ENCODE measurements at places on chromosomes 3 and 15.

DNA sequence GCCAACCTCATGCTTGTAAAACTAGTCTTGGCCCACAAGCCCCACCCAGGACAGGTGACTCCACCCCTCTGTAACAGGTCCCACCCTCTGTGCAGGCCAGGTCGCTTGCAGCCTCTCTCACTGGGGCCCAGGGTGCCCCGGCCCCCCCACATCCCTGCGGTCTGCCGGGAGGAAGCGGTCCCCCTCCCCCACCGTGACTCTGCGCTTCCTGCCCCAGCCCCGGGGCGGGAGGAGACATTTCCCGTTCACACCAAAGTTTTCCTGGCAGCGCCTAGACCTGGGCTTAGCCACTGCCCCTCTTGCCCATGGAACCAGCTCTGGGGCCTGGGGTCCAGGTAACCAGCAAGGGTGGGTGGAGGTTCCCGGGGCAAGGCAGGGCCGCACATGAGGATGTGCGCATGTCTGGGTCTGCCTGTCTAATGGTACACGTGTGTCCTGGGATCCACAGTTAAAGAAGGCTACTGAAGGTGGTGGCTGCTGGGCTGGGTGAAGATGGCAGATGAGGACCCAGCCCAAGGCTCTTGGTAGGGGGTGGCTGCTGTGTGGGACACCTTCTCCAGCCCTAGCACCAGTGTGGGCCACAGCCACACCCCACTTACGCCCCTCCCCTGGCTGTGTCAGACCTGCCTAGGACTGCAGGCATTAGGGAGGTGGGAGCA is 8.4 kb downstream of the NBEAL2 start:
- no peak for DNase-seq

DNA sequence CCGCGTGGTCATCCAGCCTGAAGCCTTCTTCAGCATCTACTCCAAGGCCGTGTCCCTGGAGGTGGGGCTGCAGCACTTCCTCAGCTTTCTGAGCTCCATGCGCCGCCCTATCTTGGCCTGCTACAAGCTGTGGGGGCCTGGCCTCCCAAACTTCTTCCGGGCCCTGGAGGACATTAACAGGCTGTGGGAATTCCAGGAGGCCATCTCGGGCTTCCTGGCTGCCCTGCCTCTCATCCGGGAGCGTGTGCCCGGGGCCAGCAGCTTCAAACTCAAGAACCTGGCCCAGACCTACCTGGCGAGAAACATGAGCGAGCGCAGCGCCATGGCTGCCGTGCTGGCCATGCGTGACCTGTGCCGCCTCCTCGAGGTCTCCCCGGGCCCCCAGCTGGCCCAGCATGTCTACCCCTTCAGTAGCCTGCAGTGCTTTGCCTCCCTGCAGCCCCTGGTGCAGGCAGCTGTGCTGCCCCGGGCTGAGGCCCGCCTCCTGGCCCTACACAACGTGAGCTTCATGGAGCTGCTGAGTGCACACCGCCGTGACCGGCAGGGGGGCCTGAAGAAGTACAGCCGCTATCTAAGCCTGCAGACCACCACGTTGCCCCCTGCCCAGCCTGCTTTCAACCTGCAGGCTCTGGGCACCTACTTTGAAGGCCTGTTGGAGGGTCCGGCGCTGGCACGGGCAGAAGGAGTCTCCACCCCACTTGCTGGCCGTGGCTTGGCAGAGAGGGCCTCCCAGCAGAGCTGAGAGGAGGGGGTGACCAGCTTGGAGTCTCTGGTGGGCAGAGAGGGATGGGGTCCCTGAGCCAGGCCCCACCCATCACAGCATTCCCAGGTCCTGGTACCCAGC is 37.9 kb downstream of the GOLGA6A start:
- DNase-seq: no peak

DNA sequence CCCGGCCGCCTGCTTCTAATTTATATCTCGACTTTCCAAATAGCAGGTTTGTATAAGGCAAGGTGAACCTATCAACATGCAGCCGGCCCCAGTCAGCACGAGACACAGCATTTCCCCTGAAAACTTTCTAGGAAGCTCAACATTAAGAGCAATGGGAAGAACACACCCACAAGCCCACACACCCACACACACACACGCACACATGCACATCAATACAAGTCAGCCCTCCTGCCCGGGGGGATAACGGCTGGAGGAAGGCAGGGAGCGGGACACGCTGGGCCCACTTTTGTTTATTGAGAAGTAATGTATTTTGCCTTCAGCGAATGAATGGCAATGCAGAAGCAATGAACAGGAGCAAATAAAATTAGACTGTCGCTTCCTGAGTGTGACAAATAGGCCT is 83.5 kb downstream of the PCSK6 start:
- DNase-seq: peak; percentile 60

GRCh38 chr3:113136071-113136470 is 75.3 kb upstream of the BOC start:
- peak; percentile 22 for DNase-seq

GRCh38 chr15:90933301-90933700 is 952 bp upstream of the HDDC3 start:
- no peak for DNase-seq

DNA sequence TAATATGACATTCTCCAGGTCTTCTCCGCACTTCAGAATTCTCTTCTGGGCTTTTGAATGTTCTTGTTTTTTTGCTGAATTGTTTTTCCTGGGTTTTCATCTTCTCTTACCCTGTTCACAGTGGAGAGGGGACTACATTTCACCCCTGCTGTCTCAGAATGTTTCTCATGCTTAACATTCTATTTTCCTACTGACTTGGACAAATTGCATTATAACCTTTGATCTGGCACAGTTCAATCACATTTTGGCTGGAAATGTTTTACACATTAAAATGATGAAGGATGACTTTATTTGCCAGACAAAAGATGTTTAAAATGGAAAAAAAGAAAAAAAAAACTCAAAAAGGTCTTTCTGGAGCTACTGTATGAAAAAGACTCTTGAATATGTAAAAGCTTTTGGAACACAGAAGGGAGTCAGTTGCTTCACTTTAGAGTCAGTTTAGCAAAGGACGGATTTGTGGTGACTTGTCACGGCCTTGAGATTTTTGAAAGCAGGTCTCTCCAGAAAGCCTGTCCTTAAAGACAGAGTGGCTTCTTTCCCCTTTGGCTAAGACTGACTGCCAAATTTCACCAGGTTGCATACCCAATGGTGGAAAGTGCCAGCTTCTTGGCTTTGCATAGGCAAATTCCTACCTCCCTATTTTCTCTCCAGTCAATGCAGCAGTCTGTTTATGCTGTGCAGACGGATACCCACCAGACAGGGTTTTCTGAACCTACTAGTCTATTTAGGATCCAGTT is 401.0 kb upstream of the TBL1XR1 start:
- DNase-seq: no peak

GRCh38 chr3:131532645-131533044 is 29.9 kb upstream of the MRPL3 start:
- no peak for DNase-seq

GRCh38 chr15:47473106-47473725 is 244.1 kb upstream of the SEMA6D start:
- DNase-seq: no peak

GRCh38 chr3:71514621-71515020 is 68.9 kb downstream of the FOXP1 start:
- DNase-seq: no peak

- no peak for DNase-seq
Observed at GRCh38 chr3:38636881-38637280, 12.6 kb downstream of the SCN5A start.

DNA sequence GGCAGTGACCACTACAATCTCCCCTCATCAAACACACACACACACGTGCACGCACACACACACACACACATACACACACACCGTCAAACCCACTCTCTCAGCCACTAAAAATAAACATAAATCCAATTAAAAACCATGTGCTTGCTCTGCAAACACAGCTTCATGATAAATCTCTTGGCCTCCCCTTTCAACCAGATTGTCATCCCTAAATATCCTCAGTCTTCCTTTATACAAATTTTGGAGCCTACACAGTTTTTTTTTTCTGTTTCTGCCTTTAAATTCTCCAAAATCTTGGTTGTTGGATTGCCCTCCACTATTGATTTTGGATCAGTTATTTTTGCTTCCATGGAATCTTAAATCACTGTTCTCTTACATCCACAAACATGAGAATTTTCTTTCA is 245.6 kb downstream of the SATB1 start:
- DNase-seq: no peak

DNA sequence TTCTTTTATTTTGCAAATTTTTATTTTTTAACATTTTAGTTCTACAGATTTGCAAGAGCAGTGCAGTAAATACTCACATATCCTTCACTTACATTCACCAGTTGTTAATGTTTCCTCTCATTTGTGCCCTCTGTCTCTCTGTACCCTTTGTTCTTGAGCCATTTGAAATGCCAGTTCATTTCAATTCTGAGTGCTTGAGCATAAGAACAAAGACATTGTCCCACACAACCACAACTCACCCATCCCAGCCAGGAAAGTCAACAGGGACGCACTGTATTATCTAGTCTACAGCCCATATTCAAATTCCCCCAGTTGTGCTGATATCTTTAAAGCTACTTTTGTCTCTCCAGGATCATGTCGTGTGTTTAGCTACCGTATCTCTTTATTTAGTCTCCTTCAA is 141.4 kb upstream of the SLC6A11 start:
- DNase-seq: peak; percentile 34

DNA sequence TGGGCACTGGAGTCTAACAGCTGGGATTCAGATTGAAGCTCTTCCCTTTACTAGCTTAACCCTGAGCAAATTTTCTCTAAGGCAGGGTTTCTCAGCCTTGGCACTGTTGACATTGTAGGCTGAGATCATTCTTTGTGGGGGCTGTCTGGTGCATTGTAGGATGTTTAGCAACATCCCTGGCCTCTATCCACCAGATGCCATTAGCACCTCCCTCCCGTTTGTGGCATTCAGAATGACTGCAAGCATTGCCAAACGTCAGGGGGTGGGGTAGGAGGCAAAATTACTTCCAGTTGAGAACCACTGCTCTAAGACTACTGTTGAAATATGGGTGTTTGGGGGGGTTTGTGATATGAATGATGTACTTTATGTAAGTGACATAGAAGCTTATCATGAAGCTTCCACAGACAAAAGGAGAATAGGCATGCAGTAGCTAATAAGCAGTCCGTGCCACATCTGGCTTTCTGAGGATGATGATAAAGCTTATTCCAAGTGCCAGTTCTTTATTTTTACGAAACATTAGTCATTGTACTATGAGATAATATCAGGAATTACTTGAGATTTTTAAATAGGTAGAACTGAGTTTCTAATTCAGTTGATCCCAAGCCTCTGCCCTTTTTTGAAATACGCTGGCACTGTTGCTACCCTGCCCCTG is 39.3 kb downstream of the NKIRAS1 start:
- DNase-seq: no peak

- DNase-seq: peak; percentile 85
Observed at GRCh38 chr15:65421360-65422215, 1.2 kb downstream of the IGDCC4 start.

DNA sequence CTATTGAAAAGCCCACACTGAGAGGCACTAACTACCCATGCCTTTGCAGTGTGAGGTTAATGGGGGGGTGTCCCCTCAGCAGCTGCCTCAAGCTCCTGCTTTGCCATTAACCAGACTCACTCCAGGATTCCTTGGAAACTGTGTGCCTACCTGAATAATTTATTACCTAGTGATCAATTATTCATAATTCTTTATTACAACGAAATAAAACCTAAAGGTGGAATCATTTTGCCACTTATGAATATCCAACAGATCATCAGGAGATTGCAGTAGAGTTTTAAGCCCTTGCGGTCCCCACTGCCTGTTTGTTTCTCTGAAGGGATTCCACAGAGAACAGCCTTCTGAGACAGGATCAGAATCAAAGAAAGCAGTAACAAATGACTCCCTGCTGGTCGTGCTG is 23.3 kb downstream of the NEK11 start:
- peak; percentile 51 for DNase-seq

GRCh38 chr15:40252438-40253166 is 13.7 kb downstream of the PAK6 start:
- DNase-seq: peak; percentile 70

DNA sequence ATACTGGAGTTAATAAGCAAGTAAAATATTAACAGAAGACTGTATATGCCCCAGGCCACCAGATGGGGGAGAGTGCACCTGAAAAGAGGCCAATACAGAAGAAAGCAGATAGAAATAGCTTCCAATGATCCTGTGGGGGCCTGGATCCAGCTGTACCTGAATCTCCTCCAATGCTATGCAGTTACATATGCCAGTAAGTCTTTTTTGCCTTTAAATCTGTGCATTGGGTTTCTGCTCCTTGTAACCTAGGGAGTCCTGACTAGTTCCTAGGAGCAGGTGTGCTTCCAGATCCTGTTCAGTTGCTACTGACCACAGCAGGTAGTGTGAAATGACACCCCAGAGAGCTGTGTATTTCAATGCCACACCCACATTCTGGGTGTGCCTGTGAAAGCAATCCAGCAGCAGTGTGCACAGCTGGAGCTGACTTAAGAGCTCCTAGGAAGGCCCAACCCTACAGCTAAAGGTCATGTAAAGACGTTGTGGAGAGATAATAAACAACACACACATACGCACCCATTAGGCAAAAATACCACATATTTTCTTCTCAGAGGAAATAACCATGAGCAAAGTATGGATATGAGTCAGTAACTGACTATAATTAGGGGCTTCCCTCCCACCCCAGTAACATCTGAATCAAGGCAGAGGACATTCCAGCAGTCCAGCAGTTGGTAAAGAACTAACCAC is 62.2 kb upstream of the AKAP13 start:
- no peak for DNase-seq

- no peak for DNase-seq
Observed at GRCh38 chr3:179446501-179446900, 4.8 kb downstream of the GNB4 start.

DNA sequence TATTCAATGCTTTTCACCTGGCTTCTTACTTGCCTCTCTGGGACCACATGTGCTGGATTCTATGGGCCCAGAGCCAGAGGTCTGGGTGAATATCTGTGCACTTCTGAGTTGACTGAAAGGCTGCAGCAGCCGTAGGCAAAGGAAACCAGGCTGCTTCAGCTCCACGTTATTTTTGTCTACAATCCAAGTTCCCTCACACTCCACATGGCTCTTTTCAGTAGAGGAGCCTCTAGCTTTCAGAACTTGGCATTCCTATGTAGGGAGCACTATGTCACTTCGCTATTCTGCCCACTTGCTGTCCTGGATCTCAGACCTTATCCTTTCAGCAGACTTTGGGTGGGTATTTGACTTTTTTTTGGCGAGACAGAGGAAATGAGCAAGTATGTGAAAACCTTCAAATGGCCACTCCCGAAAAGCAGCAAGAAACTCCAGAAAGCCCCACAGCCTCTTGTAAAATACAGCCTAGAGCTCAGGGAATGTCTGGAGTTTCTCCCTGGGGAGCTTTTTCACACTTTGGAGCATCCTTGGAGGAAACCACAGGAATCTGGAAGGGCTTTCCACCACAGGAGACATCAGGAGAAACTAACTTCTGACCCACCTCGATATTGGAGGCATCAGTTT is 80.9 kb downstream of the DUT start:
- DNase-seq: no peak

DNA sequence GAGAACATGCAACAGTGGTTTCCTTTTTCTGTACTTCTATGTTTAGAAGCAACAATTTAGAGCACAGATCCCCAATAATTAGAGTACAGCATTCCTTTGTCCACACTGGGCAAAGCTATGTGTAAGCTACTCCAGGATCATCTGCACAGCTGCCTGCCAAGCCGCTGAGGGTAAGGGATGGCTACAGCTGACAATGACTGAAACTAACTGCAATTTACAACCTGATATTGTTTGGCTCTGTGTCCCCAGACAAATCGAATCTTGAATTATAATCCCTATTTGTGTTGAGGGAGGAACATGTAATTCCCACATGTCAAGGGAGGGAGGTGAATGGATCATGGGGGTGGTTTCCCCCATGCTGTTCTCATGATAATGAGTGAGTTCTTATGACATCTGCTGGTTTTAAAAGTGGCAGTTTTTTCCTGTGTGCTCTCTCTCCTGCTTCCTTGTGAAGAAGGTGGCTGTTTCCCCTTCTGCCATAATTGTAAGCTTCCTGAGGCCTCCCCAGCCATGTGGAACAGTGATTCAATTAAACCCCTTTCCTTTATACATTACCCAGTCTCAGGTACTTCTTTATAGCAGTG is 54.8 kb upstream of the TNFSF10 start:
- DNase-seq: no peak

Measured in retina (tissue), 1 donor.